Cerebellum (tissue), 4 donors: ENCODE measurements at places on chromosomes 7 and 10. TPM values are rescaled to one million over a fixed set of nuclear protein-coding genes. Genes with fewer than 3 reads are reported as not detected.

The FXYD4 gene
- total RNA-seq: not detected

The TAS2R41 gene
- total RNA-seq: not detected

The TAS2R3 gene
- 17.0 TPM for total RNA-seq

The CPXM2 gene
- total RNA-seq: 1.8 TPM

The ABCA13 gene
- 0.64 TPM for total RNA-seq

The LOXL4 gene
- total RNA-seq: 0.27 TPM

The SLC18A3 gene
- total RNA-seq: 3.4 TPM

The SHTN1 gene
- total RNA-seq: 22.9 TPM

The MMD2 gene
- 5.2 TPM for total RNA-seq

The KNDC1 gene
- 3.1 TPM for total RNA-seq

The RFC2 gene
- 22.1 TPM for total RNA-seq

The TFEC gene
- total RNA-seq: 1.6 TPM

The SLC13A4 gene
- 2.4 TPM for total RNA-seq

The OPN1SW gene
- total RNA-seq: 0.45 TPM

The FAM241B gene
- total RNA-seq: 11.3 TPM

The OGDHL gene
- 14.8 TPM for total RNA-seq

The ZNF438 gene
- total RNA-seq: 3.8 TPM

The NME8 gene
- not detected for total RNA-seq

The USP6NL gene
- total RNA-seq: 26.0 TPM

The SKIDA1 gene
- 8.8 TPM for total RNA-seq

The EZH2 gene
- 42.7 TPM for total RNA-seq

The AKR1D1 gene
- total RNA-seq: not detected

The PRKCQ gene
- total RNA-seq: 0.91 TPM

The PRXL2A gene
- total RNA-seq: 36.8 TPM

The RSBN1L gene
- 44.7 TPM for total RNA-seq

The CYP3A4 gene
- total RNA-seq: not detected

The KBTBD2 gene
- total RNA-seq: 66.1 TPM

The TACC2 gene
- 27.0 TPM for total RNA-seq

The ZNF37A gene
- total RNA-seq: 35.2 TPM
